H1 (cell line): ENCODE measurements at places on chromosomes 2 and 18.

DNA sequence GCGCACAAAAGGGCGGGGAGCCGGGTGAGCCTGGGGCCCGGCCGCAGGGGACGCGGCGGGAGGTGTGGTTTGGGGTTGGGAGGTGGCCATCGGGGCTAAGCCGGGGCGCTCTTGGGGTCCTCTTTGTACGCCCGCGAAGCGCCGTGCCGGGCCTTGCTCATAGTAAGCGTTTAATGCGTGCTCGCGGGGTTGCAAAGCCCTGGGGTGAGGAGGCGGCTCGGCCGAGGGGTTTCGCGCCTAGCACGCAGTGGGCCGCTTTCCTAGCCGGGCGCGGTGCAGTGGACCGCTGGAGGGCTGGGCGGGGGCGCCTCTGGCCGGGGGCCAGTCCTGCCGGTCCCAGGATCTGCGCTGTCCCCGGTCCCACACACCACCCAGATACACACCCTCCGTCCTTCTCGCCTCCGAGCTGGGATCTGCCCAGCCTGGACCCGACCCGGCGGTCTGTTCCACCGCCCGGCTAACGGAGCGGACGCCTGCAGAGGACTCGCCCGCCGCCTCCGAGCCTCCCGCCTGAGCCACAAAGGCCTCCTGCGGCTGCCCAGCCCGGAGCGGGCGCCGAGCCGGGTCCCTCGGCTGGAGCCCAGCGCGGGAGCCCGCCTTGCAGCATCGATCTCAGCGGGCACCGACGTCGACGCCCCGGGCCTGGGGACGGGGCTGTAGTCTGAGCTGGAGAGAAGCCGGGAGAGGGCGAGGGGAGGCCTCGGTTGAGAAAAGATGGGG lies 564 bp downstream of the DPYSL5 start:
- DNase-seq, result peak; percentile 79

DNA sequence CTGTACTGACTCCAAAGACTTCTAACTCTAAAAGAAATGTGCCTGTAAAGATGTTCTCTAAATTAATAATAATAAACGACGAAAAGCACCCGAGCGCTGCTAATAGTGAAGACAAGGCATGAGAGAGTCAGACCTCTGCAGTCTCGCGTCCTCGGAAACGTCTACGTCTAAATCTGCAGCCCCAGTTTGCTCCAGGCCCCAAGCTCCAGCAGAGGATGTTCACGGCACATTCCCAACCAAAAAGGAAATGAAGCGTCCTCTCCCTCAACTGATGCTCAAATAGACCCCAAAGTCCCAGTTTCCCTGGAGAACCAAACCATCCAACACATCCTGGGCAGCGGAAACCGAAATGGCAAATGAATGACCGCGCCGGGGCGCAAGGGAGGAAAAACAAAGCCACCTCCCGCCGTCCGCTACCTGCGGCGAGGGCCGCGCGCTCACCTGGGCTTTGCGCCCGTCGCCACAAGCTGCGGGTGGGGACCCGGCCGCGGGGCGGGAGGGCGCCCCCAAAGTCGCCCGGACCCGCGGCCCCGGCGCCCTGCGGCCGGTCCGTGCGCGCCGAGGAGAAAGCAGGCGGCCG lies 47.1 kb upstream of the CCDC150 start:
- DNase-seq, result no peak

DNA sequence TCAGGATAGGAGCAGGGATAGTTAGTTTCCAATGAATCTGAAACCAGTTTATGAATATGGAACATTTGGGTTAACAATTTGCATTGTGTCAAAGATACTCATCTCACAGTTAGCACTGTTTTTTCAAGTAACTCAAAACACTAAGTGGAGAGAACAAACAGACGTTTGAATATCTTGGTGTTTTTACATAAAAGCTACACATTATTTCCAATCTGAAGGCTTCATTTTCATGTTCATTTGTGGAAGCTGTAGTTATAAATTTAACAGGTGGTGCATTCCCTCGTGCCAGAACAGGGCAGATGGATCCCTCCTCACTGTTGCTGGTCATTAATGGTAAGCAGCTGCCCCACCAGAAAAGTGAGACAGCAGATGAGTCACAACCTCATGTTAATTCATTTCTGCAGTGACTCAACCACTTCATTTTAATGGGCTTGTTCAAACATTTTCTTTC lies 286.9 kb downstream of the TMX3 start:
- DNase-seq, result no peak

- DNase-seq, result no peak
Observed at GRCh38 chr2:163171786-163172530, 333.4 kb upstream of the KCNH7 start.

DNA sequence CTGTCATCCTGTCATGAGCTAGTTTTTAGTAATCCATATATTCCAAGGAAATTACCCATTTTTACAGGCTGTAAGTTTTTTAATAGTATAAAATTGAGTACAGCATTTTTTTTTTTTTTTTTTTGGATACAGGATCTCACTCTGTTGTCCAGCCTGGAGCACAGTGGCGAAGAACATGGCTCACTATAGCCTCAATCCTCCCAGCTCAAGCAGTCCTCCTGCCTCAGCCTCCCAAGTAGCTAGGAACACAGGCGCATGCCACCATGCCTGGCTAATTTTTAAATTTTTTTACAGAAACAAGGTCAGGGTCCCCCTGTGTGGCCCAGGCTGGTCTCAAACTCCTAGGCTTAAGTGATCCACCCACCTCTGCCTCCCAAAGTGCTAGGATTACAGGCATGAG lies 56.5 kb downstream of the ANKRD12 start:
- no peak for DNase-seq

GRCh38 chr2:217843324-217843723 lies 159.5 kb downstream of the TNS1 start:
- DNase-seq, result no peak

DNA sequence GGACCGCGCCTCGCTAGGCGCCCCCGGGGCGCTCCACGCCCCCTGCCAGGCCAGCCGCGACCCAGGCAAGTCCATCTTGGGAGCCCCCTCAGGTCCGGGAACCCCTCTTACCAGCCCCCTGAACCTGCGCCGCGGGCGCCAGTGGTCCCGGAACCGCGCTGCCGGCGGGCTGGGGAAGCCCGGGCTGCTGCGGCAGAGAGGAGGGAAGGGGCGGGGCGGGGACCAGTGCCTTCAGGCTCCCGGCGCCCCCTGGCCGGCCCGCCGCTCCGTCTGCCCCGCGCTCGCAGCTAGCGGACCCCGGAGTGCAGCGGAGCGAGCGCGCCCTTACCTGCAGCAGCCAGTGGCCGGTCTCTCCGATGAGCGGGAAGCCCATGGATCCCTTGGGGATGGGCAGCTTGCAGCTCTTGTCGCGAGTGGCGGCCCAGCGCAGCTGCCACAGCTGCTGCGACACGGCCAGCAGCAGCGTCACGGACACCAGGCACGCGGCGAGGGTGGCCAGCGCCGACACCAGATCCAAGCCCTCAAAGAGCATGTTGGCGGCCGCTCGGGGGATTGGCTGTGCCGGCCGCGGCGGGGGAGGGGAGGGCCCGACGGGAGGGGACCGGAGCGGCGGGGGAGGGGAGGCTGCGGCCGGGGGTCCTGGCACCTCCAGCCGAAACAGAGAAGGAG lies at the start of gene CYP26B1:
CYP26B1 (minus strand) TSS at position 560 of the 669 bp plus-strand sequence; CDS start at position 532, 28 bp downstream.
- DNase-seq, result peak; percentile 75

- DNase-seq, result peak; percentile 29
Observed at GRCh38 chr2:16900405-16901025, 234.9 kb upstream of the CYRIA start.

DNA sequence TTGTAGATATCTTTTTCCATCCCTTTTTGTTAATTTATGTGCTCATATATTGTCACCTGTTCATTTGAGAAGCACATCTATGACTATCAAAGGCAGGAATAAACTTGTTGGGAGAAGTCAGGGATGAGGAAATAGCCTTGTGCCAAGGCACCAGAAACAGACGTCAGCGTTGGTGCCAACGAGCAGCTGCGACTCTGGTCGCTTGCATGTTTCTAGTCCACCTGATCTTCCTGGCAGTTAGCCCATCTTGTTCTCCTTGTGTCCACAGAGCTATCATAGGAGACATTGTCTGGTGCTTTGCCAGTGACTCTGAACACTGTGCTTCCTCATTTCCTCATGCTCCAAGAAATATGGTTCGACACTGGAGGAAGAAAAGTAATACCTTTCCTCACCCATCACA lies 374.4 kb downstream of the PTPRM start:
- no peak for DNase-seq

GRCh38 chr18:31512203-31512764 lies 14.3 kb downstream of the DSG2 start:
- no peak for DNase-seq

DNA sequence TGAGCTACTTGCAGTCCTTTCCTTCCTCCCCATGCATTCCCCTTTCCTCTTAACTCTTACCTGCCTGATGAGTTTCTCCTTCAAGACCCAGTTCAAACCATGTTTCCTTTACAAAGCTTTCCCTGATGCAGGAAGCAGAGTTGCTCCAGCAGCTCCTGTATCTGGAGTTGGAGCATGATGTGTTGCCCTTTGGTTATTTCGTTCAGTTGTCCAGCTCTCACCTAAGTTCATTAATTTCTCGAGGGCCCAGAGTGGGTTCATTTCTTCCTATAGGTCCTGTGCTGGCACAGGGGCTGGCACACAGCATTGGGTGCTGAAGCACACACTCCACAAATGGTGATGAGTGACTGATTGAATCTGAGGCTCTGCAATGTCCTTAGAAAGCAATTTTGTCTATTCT lies 23.0 kb upstream of the TMEM214 start:
- DNase-seq, result no peak

GRCh38 chr2:181122601-181123000 lies 142.2 kb downstream of the UBE2E3 start:
- no peak for DNase-seq

GRCh38 chr2:70816726-70817125 lies 3.7 kb downstream of the CLEC4F start:
- no peak for DNase-seq

DNA sequence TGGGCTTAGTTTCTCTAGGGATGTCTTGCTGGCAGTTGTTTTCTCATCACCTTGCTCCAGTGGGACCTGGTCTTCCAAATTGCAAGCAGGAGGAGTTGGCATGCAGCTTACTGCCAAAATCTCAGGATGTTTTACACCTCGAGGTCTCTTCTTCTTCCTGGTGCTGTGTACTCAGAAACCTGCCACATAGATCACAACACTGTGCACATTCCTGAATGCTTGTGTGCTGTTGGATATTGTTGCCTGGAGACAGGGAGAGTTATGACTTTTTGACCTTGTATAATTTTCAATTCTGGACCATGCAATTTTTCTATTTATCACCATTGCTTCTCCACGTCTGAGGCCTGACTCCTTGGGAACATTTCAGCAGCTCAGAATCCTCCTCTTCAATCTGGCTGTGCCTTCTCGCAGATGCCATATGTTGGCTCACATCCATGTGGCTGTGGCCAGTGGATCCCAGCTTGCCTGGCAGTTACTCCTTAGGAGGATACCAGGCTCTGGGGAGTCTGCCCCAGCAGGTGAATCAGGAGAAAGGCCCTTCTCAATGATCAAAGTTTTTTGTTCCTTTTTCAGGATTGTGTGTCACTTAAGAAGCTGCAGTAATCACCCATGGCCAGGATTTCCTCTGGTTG lies 489.3 kb downstream of the TSN start:
- no peak for DNase-seq

DNA sequence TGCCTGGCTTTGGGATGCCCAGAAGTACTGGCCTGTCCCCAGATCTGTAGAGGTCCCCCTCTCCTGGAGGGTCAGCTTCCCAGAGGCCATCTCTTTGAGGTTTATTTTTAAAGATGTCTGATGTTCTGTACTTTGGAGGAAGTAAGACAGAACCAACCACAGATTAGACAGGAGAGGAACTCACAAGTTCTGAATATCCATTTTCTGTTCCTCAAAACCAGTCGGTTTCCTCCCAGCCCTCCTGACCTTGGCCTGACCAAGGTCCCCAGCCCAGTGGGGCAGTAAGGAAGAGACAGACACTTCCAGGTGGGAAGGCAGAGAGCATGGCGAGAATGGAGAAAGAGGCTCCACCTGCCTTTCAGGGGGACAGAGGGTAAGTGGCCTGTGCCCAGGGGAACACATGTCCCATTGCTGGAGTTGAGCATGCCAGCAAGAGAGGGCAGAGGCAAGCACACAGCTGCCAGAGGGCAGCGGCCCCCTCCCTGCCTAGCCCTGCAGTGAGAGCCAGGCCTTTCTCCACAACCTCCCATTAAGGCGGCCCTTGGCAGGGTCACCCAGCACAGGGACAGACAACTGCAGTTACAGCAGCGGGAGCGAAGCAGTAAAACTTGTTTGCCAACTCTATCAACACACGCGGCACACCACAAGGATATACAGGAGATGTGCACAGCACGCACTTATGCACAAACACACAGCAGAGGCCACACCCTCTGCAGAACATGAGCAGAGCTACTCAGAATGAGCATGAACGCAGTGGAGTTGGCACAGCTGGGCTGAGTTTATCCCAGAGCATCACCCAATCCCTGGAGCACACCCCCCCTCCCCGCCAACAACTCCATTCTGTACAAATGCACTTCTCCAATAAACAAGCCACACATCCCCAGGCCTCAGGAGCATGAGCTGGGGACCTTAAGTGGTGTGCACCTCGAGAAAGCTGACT lies 18.5 kb upstream of the SEMA4C start:
- DNase-seq, result no peak

DNA sequence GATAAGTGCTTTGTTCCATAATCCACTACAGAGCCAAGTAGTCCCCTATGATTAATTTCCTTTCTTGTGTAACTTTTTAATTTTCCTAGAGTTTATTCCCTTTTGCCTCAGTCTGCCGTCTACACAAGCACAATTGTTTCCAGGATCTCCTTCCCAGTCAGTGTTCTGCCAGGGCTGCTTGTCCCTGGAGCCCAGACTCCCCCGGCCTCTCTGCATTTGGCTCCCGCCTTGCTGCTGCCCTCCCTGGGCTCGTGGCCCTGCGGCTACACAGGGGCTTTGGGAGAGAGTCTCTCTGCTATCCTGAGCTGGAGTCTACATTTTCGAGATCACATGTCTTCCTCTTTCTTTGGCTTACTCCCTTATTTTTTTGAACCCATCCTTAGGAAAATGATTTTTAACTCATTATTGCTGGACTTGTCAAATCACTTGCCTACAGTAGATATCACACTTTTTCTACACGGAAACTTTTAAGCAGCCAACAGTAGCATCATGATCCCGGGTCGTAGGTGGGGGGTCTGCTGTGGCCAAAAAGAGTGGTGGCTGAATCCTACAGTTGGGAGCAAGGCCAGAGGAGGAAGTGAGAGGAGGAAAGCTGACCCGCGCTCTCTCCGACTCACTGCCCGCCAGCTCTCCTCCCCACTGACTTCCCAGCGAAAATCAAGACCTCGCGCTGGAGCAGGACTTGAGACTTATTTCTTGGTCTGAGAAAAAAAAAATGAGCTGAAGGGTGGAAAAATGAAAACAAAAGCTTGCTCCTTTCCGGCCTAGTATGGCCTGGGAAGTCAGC lies 9.4 kb downstream of the FBLN7 start:
- DNase-seq, result no peak
